NCI-H510A (cell line): ENCODE measurements at places on chromosomes 6 and 20.

- DNase-seq: no peak
Measured at GRCh38 chr20:43560974-43561373, 2.1 kb downstream of the SGK2 start.

GRCh38 chr6:67736161-67736560 is 898.9 kb upstream of the ADGRB3 start:
- no peak for DNase-seq

DNA sequence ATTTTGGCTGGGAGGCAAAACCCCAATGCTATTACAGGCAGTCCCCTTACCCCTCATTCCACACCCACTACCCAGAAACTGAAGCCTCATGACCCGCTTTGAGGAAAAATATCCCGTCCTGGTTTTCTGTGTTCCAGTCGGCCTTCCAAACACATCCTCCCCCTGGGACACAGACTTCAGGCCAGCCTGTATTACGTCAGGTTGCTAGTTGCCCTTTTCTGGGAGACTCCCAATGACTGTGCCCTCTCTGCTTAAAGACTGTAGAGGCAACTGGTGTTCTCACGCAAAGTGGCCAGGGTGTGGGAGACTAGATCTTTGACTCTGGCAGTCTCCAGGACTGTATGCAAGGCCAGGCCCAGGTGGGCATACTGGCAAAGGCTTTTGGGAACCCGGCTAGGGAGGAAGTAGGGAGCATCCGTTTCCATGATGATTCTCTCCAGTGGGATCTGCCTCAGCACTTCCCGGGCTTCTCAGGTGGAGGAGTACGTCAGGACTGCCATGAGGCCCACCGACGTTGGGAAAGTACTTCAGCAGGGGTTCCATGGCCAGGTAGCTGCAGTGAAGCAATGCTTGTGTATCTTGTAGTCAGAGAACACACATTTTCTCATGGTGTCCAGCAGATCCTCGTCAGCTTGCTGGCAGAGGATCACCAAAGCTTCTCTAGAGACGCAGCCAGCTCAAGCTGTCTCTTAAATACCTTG is 34.9 kb downstream of the DYNLT1 start:
- DNase-seq: no peak

DNA sequence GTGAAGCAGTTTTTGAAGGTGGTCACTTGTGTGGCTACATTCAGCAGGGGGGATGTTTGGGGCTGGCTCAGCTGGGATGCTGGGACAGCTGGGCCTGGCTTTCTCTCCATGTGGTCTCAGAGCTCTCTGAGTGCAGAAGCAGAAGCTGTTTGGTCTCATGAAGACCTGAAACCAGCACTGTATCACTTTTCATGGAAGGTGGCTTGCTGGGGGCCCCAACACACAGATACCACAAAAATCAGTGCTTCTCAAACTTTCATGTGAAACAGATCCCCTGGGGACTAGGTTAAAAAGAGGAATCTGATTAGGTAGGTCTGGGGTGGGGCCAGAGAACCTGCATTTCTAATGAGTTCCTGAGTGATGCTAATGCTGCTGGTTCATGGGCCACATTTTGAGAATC is 347.3 kb downstream of the DHX35 start:
- no peak for DNase-seq

DNA sequence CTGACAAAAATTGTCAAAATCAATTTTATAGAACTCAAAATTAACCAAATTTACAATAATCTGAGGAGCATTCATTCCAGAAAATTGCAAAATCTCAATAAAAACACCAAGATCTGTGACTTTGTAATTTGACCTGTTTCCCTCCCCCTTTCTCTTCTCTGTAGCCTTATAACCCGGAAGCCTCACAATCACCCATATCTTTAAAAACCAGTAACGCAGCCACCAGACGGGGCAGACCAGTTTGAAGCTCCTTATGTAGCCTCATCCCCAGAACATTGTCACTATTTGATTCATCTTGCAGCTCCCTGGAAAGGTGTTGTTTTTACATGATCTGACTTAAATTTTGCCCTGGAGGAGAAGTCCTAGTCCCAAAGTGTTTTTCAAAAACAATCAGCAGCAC is 27.5 kb upstream of the TGM6 start:
- DNase-seq: no peak

DNA sequence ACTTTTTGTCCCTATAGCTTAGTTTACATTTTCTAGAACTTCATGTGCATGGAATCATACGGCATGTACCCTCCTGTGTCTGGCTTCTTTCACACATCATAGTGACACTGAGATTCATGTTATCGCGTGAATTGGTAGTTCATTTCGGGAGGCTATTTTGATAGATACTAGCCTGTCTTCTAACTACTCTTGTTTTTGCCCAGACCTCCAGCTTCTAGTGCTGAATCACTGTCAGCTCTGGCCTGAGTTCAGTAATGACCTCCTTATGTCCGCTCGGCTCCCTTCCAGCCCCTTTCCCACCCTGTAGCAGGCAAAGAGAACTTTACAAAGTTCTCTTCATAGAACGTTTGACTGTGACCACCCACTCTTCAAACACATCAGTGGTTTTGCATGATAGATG is 14.1 kb downstream of the MYBL2 start:
- DNase-seq: no peak

DNA sequence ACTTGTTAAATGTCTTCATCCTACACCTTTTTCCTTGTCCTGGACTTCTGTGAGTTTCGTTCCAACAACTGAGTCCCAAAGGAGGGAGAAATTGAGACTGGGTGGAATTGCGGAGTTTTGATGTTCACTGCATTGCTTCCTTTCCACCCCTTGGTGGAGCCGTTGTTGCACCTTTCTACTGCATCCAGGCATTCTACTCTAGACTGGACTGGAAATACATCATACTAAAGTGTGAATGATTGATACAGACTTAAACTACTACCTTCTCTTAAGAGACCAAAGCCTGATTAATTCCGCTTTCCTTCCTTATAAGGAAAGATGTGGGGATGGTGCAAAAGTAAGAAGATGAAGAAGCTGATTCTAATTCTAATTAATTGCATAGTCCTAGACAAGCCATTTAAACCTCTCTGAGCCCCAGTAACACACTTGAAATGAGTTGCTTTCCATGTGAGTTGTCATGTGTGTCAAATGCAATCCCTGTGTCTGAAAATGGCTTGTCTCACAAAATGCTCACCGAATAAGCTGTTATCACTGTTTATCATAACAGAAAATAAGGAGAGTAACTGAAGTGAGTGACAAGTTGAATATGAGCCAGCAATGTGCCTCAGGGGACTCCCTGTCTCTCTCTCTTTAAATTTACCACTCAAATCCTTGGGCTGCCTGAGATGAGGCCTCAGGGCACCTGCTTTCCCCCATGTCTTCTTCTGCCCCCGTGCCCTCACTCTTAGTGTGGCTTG is 338.3 kb upstream of the CHD6 start:
- DNase-seq: no peak

DNA sequence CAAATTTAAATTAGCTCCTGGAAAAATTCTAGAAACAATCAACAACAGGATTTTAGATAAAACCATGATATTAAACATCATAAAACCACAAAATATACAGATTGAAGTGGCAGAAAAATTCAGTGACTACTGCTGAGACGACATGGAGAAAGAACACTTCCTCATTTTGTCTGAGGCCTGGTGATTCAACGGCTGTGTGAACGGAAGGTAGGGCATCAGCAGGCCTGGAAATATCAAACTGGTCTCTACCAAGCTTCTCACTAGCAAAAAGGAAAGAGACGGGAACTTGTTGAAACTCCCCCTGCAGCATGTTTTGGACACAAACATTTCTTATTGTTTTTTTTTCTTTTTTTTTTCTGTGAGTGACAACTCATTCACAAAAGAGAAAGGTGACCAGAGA is 58.0 kb upstream of the AHI1 start:
- no peak for DNase-seq

GRCh38 chr6:143090314-143091044 is 29.8 kb downstream of the AIG1 start:
- DNase-seq: no peak

DNA sequence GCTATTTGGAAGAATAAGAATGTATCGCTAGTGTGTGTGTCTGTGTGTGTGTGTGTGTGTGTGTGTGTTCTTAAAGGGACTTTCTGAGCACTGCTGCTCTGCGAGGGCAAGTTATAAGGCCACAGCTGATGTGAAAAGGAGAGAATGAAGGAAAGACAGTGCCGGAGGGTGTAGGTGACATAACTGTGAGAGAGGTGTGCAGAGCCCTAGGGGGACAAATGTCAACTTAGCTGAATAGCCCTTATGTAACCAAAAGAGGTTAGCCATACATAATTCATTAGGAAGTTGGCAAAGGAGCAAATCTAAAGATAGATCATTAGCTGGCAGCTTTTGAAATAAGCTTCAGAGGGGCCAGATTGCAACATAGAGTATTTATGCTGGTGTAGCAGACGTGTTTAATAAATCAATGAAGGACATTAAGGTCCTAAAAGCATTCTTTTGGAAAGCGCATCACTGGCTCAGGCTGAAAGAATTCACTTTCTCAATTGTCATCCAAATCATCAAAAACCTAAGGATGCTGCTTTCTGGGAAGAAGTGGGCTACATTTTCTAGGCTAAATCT is 81.0 kb downstream of the NDUFAF5 start:
- no peak for DNase-seq

DNA sequence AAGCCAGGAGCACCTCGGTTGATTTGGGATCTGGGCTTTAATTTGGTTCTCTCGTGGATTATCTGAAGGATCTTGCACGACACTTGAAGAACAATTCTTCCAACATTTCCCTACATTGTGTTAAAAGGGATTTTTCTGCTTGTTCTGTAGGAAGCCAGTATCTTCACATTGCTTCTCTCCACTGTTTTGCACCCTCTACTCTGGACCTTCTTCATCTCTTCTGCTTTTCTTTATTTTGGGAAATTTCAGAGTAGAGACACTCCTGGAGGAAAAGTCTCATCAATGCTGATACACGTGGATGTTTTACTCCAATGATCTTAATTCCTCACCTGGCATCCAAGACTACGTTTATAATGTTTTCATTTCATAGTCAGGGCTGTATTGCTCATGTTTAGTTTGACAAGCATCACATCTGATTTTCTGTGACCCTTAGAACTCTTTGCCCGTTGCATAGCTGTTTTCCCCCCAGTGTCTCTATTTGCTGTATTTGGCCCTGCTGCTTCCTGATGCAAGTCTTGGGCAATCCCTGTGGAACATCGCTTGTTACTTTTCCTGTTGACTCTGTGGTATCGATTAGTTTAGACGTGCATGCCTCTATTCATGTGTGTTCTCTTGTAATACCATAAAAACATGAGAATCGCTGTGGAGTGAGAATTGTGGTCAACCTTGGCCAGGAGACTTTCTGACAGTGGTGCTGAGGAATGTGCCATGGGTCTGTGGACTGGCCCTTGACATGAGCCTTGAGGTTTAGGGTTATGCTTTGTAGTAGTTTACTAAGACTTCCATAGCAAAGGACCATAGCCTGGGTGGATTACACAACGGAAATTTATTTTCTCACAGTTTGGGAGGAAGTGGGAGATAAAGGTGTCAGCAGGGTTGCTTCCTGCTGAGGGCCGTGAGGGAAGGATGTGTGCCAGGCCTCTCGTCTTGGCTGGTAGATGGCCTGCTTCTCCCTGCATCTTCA is 12.5 kb downstream of the PLCB1 start:
- no peak for DNase-seq
